ENCODE measurements at places on chromosomes 11 and 22.

GRCh38 chr11:2670541-2671100 lies 29.2 kb downstream of the KCNQ1OT1 start:
- DNase-seq, result no peak

DNA sequence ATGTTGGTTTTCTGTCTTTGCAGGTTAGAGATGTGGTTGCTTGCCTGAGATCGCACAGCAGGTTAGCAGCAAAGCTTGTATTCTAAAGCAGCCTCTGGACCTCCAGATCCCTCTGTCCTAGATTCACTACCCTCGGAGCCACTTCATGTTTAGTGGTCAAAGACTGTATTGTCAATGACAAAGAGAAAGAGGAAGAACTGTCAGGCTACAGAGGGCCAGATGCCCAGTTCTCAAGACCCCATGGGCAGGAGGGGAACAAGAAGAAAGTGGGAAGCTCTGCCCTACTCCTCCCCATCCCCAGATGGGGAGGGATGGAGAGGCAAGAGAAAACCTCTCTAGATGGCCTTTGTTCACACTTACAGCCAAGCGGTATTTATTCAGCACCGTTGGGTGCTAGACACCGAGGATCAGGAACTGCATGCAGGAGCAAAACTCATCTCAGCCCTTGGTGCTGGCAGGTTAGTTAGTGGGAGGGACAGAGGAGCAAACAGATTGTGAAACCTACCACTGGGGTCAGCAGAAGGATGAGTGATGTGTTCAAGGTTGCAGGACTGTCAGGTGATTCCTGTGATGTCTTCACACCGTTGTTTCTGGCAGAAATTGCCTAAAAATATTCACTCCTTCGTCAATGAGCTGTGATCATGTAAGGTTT lies 38.3 kb upstream of the PTPRJ start:
- no peak for DNase-seq

DNA sequence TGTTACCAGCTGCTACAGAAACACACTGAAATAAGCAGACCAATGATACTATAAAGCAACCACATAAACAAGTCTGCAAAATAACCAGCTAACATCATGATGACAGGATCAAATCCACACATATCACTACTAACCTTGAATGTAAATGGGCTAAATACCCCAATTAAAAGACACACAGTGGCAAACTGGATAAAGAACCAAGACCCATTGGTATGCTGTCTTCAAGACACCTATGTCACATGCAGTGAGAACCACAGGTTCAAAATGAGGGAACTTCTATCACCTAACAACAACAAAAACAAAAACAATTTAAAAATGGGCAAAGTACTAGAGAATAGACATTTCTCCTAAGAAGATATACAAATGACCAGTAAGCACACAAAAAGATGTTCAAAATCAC lies 89.9 kb downstream of the ARHGAP32 start:
- DNase-seq, result no peak

- DNase-seq, result no peak
Observed at GRCh38 chr11:129933891-129934290, 38.5 kb upstream of the NFRKB start.

DNA sequence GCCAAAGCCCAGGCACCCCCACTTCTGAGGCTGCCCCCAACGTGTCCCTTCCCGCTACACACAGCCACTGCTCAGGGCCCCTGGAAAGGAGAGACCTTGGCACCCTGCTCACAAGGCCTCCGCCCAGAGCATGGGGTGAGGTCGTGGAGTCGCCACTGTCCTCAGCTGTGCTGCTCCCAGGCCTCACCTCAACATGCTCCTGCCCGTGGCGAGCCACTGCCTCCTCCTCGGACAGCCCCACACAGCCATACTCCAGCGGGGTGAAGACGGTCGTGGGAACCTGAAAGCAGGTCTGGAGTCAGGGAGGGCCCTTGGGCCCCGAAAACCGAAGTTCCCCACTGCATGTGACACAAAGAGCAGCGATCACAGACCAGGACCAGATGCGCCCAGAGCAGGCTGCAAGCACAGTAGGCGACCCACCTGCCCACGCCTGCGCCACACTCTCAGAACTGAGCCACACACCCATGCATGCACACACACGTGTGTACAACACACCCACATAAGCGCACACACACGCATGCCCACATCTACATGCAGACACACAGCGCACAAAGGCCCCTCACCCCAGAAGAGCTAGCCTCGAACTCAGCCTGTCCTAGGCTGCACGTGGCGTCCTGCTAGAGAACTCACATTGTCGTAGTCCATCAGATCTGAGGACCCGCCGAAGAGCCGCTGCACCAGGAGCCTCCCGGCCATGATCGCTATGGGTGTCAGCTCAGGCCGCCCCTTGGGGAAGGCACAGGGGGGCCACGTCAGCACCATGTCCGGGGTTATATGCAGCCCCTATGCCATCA lies 25.5 kb upstream of the GNB1L start:
- no peak for DNase-seq

DNA sequence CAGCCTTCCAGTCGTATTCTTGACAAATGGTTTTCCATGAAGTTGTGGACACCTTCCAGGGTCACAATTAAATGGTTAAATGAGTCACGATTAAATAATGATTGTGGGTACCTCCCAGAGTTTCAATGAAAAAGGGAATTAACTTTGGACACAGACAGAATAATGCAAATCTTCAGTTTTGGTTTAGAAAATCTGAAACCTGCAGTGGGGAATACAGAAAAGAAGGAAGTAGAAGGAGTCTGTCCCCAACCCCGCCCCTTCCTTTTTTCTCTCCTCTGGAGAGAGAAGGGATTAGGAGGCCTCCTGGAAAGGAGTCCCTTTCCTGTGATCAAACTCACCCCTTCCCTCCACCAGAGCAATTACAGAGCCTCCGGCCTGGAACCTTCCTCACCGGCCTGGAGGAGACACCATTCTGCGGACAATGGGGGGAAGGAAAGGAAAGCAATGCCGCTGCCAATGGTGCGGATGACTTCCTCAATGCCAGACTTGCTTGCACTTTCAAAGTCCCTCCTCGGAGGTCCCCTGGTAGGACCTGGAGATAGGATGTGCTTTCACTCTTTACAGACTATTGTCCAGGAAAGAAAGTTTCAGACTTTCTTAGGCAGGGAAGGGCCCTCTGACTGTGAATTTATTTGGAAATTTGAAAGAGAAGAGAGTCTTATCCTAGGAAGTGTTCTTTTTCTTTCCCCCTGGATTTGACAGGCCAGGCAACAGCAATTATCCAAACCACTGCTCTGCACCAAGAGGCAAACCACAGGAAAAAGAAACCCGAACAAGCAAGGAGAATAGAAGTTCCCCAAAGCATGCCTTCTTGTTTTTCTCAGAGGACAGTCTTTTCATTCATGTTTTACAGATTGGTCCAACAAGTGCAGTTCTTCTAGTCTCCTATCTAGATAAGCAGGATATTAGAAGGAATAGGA lies 86.8 kb downstream of the PTPRJ start:
- DNase-seq, result no peak

- no peak for DNase-seq
Observed at GRCh38 chr11:10348650-10349280, 43.9 kb downstream of the ADM start.
